ENCODE measurements at places on chromosomes 16 and 17.
A peak's percentile ranks its signal among the peaks of the same experiment; 100 is the strongest.

- DNase-seq, result no peak
These were observed 507 bp downstream of the FHOD1 start for GRCh38 chr16:67246756-67247191.

- DNase-seq, result no peak
These were observed at the start of gene P2RX5 for GRCh38 chr17:3695723-3696411. TSS of gene P2RX5 (minus strand) at chr17:3696155. CDS start at chr17:3696005, 150 bp downstream.

DNA sequence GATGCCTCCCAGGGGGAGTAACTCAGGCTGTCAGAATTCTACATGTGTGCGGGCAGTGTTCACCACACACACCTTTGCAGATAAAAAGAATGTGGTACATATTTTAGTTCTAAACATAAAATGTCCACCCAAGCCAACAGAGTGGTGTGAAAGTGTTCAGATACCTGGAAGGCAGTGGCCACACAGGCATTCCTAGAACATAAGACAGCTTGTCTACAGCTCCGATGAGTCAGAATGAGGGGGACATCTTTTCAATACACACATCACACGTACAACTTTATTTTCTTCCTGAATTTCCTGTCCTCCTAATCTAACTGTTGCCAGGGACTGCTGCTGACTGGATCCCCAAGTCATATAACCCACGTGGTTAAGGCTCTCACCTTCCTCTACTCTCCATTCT is 142.3 kb downstream of the ZFHX3 start:
- no peak for DNase-seq

- no peak for DNase-seq
These were observed 21.7 kb downstream of the PRMT7 start for GRCh38 chr16:68332411-68333121.

DNA sequence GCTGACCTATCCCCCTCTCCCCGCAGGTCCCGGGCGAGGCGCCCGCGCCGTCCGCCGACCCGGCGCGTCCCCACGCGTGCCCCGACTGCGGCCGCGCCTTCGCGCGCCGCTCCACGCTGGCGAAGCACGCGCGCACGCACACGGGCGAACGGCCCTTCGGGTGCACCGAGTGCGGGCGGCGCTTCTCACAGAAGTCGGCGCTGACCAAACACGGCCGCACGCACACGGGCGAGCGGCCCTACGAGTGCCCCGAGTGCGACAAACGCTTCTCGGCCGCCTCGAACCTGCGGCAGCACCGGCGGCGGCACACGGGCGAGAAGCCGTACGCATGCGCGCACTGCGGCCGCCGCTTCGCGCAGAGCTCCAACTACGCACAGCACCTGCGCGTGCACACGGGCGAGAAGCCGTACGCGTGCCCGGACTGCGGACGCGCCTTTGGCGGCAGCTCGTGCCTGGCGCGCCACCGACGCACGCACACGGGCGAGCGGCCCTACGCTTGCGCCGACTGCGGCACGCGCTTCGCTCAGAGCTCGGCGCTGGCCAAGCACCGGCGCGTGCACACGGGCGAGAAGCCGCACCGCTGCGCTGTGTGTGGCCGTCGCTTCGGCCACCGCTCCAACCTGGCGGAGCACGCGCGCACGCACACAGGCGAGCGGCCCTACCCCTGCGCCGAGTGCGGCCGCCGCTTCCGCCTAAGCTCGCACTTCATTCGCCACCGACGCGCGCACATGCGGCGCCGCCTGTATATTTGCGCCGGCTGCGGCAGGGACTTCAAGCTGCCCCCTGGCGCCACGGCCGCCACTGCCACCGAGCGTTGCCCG is 10.3 kb downstream of the ZNF771 start:
- DNase-seq, result peak; percentile 76

DNA sequence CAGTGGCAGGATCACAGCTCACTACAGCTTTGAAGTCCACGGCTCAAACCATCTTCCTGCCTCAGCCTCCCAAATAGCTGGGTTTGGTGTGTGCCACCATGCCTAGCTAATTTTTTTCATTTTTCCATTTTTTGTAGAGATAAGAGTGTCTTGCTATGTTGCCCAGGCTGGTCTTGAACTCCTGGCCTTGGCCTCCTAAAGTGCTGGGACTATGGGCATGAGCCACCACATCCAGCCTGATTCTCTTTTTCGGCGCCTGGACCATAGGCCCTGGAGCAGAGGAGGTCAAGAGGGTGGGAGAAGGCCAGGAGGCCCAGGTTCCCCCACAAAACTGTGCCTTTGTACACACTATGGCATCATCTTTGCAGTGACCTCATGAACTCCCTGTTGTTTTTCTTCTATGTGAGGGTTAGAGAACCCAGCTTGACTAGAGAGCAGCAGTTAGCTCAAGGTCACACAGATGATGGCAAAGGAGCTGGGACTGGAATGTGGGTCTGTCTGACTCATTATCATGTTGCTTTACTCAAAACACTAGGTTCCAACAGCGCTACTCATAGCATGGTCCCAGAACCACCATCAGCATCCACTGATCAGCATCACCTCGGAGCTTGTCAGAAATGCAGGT is 16.3 kb downstream of the SCN4A start:
- no peak for DNase-seq

GRCh38 chr17:29138971-29139691 is 41.1 kb downstream of the MYO18A start:
- DNase-seq, result no peak

GRCh38 chr17:29251184-29251583 is 4.5 kb downstream of the CRYBA1 start:
- DNase-seq, result no peak

- DNase-seq, result no peak
These were observed 2.2 kb downstream of the TMEM132E start for GRCh38 chr17:34581446-34582184.

DNA sequence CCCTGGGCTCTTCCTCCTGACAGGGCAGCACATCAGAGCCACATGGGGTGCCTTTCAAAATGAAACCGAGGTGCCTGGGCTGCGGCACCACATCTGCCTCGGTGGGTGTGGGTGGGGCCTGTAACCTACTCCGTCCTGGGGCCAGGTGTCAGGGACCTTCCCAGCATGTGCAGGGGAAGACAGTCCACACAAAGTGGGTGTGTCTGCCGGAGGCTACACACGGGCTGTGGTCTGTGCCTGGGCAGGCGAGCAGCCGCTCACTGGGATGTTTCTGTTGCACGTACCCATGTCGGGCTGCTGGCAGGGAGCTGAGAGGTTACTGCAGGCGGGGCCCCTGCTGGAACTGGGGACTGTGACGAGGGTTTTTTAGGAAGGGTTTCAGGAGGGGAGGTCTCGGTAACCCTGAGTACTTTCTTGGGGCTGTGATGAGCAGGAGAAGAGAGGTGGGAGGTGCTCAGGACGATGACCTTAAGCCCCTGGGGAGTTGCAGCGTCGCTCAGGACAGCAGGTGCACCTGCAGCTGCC is 351.2 kb downstream of the SEC14L1 start:
- DNase-seq, result no peak

DNA sequence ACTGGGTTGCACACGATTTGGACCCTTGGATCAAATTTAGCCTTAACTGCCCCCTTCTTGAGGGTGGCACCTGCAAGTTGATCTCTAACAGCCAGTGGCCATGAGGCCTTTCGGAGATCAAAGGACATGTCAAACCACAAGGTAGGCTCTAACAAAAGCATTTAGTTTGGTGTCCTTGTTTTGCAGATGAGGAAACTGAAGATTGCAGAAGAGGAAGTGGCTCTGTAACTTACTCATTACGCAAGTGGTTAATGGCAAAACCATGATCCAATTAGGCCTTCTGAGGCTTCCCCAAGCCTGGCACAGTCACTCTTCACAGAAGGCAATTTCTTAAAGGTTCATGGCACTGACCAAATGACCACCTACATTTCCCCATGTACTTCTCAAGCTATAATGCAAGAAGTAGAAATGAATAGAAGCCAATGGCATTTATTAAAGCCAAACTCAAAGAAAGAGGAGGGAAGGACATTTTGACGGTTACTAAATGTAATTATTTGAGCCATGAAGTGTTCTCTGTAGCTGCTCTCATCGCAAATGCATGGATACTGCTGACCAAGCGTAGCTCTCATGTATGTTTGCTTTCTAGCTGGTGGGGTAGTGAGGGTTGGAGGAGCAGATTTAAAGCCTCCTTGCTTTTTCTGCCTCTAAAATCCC is 32.8 kb upstream of the ABCC12 start:
- no peak for DNase-seq

DNA sequence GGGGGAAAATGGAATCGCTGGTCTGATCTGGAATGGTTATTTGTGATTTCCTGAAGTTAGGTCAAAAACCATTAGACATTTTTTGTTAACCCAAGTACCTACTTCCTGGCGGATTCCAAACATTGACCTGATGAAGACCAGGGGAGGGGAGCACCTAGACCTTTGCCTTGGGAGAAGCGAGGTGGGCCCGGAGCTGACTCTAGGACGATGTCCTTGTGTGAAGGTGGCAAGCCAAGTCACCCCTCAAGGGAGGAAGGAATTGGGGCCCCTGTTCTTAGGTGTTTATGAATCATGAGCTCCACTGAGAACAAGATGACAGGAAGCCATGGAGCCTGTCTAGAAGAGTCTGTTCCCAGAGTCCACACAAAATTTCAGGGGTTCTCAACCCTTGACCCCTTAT is 204.9 kb upstream of the FOXF1 start:
- no peak for DNase-seq

GRCh38 chr17:83200231-83200699 is 120.9 kb downstream of the METRNL start:
- no peak for DNase-seq

DNA sequence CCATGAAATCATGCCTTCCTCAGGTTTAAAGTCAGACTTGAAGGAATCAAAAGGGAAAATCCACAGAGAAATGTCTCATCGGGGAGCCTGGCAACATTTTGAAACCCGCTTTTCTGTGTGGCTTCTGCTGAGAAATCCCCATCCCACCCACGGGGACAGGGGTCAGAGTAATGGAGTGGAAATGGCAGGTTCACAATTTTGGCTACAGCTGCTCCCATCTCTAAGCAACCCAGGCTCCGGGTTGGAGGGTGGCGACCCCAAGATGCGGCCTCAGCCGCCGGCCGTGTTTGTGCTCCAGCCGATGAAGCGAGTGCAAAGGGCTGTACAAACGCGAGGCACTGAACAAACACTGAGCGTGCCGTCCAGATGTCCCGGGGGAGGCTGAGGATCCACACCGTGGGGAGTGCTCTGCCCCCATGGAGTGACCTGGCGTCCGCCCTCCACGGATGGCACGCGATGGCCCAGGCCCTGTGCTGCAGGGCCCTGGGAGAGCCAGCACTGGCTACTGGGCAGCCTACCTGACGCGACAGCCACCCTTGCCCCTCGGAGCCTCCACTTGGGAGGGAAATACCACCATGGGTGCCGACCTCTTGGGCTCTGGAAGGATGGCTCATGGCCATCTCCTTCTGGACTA is 22.2 kb downstream of the SLC43A2 start:
- DNase-seq, result no peak

DNA sequence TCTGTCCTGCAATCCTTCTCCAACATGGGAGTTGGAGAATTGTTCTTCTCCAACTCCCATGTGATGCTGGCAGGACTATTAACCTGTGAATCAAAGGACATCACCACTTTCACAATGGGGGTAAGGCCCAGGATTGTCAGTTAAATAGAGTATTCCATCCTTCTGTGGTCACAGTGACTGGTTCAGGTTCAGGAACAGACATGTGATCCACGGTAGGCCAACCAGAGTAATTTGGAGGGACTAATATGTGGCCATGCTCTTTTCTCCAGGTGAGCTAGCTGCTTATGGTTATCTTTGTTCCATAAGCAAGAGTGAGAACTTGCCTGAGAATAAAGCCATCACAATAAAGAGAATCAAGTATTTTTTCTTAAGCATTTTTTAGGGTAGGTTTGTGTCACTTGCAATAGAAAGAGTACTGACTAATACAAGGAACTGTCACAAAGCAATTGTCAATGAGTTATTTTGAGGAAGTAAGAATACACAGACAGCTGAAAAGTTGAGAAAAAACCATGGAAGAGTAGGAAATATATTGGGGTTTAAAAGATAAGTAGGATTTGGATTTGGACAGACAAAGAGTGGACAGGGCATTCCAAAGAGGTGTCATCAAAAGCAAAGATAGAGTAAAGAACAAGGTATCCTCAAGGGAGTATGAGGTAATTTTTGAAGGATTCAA is 63.4 kb downstream of the BRIP1 start:
- no peak for DNase-seq

DNA sequence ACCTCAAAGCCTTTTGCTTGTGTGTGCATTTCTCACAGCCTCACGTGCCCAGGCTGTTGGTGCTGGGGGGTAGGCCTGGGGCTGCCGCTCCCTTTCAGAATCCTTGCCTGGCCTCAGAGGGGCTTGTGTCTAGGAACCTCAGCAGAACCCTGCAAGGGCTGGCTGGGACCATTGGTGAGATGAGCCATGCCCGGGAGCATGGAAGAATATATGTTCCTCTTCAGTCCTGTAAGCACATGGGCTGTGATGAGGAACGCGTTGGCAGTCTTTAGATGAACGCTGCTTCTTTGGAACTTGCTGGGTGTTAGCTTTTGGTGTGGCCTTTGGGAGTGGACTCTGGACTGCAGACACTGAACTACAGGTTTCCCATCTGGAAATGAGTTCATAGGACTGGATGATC is 32.0 kb upstream of the SLC5A10 start:
- DNase-seq, result no peak

DNA sequence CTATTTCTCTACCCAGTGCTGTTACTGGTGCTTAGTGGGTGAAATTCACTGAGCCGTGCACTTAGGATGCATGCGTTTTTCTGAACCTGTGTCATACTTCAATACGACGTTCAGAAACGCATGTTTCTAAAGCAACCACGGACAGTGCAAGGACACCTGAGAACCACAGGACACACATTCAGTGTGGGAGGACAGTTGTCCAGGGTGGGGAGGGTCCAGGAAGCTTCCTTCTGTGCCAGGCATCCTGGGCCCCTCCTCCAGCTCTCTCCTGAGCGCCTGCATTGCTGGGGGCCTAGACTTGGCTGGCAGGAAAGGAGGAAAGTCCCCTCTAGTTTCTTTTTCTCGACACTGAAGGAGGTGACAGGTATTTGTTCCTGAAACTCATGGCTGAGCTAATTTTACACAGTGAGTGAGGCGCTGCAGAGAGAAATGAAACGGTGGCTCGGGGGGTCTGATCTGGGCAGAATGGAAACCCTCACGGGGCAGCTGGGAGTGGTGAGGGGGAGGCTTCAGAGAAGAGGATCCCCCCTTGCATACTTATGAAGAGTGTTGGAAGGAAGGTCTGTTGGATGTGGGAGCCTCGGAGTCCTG is 89.9 kb downstream of the IRF8 start:
- DNase-seq, result no peak

DNA sequence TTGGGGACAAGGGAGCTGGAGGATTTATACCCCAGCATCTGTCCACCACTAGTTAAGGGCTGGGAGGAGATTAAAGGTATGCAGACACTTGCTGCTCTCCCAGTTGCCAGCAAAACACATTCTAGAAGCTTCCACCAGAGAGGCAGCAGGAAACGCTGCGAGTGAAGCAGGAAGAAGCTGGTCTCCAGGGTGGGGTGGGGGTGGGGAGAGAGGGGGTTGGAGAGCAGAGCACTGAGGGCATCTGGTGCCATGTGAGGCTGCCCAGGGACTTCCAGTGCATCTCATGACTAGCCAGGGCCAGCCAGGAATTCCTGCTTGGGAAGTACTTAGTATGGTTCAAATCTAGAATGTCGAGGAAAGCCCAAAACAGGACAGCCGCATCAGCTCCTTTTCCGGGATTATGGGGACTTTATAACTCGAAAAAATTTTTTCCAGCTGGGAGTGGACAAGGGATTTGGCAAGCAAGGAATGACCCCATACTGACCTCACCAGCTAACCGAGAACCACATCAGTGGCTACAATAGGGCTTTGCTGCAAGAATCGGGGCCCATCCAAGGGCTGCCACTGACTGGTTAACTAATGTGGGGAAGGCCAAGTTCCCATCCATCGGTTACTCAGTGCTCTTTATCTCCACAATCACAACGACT is 26.2 kb upstream of the AXIN2 start:
- DNase-seq, result no peak

GRCh38 chr17:28956112-28956511 is 4.8 kb upstream of the PHF12 start:
- DNase-seq, result no peak
